Psoas muscle (tissue), 8 donors: ENCODE measurements at places on chromosomes 12 and 14.

- no peak for DNase-seq
These were observed 358 bp downstream of the ELK3 start for GRCh38 chr12:96194576-96194889.

GRCh38 chr12:85507456-85507855 is 227.4 kb downstream of the ALX1 start:
- DNase-seq: no peak

DNA sequence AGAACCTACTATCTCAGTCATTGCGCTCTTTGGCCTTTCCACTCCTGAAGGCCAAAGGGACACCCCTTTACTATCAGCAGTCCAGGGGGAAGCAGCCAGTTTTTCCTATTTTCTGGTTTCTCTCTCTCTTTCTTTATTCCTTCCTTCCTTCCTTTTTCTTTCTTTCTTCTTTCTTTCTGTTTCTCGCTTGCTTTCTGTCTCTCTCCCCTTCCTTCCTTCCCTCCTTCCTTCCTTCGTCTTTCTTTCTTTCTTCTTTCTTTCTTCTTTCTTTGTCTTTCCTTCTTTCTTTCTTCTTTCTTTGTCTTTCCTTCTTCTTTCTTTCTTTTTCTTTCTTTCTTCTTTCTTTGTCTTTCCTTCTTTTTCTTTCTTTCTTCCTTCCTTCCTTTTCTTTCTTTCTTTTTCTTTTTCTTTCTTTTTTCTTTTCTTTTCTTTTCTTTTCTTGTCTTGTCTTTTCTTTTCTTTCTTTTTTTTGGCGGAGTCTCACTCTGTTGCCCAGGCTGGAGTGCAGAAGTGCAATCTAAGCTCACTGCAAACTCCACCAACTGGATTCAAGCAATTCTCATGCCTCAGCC is 64.9 kb upstream of the OTX2 start:
- DNase-seq: no peak

GRCh38 chr12:7221486-7221885 is 32.0 kb downstream of the PEX5 start:
- no peak for DNase-seq

GRCh38 chr14:99986396-99986795 is 78.8 kb upstream of the EVL start:
- DNase-seq: no peak

DNA sequence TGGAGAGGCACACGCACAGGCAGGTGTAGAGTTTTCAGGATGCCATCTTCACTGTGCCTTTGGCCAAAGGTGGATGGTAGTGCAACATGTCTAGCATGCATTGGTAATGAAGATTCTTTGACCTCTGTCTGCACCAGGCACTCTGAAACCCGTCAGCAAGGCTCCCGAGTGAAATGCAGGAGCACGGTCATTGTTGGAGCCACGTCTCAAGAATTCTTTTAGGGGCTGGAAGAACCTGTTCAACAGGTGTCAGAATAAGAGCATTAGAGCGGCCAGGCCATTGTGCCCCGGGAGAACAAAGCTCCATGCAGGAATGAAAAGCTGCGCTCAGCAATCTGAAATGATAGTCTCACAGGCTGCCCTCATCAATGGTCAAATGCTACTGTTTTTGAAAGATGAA is 40.2 kb upstream of the DICER1 start:
- DNase-seq: no peak

- DNase-seq: no peak
These were observed 75.1 kb downstream of the NRXN3 start for GRCh38 chr14:78245238-78245637.

GRCh38 chr14:104536942-104537612 is 42.5 kb upstream of the C14orf180 start:
- DNase-seq: no peak

- DNase-seq: peak; percentile 88
These were observed 57.7 kb downstream of the HMGA2 start for GRCh38 chr12:65881965-65882413.

- DNase-seq: no peak
These were observed 56.4 kb downstream of the RASSF9 start for GRCh38 chr12:85779768-85780167.
